Aorta (tissue), 5 donors: ENCODE measurements at places on chromosomes 7 and 10. TPM values are rescaled to one million over a fixed set of nuclear protein-coding genes. Genes with fewer than 3 reads are reported as not detected.
A peak's percentile ranks its signal among the peaks of the same experiment; 100 is the strongest.

GRCh38 chr10:132708441-132708840, 77.5 kb downstream of the NKX6-2 start:
- H3K4me3 ChIP-seq, result no peak overlapping the region
- no peaks in the 10 kb centered on the region for H3K36me3 ChIP-seq
- H3K27me3 ChIP-seq, result no peaks in the 10 kb centered on the region
- peak; percentile 31 for DNase-seq

DNA sequence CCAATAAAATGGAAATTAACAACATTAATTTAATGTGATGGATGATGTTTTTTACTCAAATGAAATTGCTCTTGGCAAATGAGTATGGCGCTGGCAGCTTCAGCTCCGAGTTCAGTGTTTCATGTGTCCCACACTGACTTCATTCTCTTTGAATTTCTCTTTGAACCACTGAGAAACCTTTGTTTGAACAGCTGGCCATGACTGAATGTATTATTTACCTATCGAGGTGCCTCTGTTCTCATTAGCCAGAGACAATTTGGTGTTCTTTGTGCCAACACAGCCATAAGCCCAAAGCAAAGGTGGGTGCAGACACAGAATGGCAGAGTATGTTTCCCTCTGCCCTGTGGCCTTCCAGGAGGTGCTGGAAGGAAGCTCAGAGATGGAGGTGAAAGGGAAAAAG, 42.1 kb downstream of the TMEM178B start:
- no peak for DNase-seq
- no peak overlapping the region for H3K27ac ChIP-seq
- no peaks in the 10 kb centered on the region for H3K27me3 ChIP-seq
- H3K36me3 ChIP-seq, result no peaks in the 10 kb centered on the region
- no peaks in the 10 kb centered on the region for H3K4me1 ChIP-seq
- no peak overlapping the region for H3K4me3 ChIP-seq

DNA sequence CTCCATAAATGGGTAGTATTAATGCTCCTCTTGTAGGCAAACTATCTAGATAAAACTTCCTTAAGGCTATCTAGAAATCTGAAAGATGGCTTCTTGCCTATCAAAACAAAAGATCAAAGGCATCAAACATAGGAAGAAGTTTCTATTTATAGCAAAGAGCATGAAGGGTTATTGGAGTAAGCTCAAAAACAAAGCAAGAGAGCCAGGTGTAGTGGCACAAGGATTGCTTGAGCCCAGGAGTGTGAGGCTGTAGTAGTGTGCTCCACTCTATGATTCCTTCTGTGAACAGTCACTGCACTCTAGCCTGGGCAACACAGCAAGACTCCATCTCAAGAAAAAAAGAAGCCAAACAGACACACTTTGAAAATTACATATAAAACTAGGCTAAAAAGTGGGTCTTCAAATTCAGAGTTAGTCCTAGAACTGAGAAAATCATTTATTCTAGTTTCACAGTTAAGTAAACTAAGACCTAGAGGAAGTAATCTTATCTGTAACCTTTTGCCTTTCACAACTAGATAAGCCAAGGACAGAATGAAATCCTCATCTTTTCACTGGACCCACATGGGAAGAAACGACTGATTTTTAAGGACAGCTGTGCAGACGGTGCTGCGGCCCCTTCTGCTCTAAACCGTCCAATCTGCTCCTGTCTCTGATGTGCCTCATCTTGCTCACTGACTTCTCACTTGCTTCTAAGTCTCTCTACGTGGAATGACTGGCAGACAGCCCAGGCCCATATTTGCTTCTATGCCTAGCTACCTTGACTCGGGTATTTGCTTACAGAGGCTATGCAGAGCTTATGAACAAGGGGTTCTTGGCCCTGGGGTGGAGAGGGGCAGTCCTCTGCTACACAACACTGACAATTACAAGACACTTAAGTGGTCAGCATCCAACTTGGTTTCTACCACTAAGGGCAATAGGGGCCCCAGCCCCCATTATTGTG, 50.0 kb downstream of the ESYT2 start:
- peaks cover 6% of the 10 kb centered on the region for H3K4me1 ChIP-seq
- no peaks in the 10 kb centered on the region for H3K27me3 ChIP-seq
- no peak overlapping the region for H3K4me3 ChIP-seq
- no peak for DNase-seq
- H3K36me3 ChIP-seq, result peaks cover 12% of the 10 kb centered on the region

DNA sequence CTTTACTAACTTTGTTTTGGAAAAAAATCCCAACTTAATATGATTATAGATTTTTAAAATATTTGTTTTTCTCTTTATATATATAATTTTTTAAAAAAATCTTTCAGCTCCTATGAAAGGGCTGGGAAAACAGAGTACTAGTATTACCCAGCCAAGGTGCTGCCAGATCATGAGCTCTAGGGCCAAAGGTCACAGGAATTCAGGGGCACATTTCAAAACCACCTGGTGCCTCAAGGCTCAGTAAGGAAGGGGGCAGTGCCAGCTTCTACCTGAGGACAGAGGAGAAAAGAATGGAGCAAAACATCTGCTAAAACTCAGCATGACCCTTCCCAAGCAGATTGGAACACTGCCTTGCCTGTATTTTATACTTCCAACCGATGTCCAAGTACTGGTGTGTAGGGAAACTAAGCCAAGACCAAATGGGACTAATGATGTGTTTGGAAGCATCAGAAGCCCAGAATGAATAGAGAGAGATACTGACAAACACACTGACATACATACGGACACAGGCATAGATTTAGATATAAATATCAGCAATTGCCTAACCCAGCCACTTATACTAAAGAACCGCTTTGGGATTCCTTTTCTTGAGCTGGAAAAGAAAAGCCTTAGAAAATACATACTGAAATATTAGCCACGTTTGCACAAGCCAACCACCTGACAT, 667.3 kb downstream of the PARD3 start:
- H3K36me3 ChIP-seq, result no peaks in the 10 kb centered on the region
- peaks cover 4% of the 10 kb centered on the region for H3K4me1 ChIP-seq
- no peak for DNase-seq
- no peak overlapping the region for H3K4me3 ChIP-seq
- H3K27ac ChIP-seq, result no peak overlapping the region
- H3K27me3 ChIP-seq, result no peaks in the 10 kb centered on the region

- DNase-seq, result no peak
- no peak overlapping the region for H3K27ac ChIP-seq
- H3K27me3 ChIP-seq, result no peaks in the 10 kb centered on the region
- no peaks in the 10 kb centered on the region for H3K36me3 ChIP-seq
These were observed 20.9 kb downstream of the NUDCD3 start for GRCh38 chr7:44469461-44470134.

TRIP6 gene
- total RNA-seq, result 77.3 TPM

DNA sequence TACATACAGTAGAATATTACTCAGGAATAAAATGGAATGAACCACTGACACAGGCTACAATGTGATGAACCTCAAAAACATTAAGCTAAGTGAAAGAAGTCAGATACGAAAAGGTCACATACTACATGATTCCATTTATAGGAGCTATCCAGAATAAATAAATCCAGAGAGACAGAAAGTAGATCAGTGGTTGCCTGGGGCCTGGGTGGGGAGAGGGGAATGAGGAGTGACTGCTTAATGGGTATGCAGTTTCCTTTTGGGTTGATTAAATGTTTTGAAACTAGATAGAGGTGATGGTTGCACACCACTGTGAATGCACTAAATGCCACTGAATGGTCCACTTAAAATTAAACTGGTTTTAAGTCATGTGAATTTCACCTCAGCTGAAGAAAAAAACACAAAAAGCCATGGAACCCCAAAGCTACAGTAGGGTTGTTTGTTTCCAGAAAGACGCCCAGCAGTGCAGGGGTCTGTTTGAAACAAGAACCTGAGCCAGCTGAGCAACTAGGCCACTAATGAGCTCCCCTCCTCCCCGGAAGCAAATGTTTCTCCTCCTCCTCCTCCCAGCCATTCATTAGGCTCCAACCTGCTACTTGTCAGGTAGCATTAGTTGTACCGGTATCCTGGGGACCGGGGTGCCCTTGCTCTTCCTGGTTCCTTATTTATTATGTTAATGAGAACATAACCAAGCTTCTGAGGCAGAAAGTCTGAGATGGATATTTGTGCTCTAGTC, 168.4 kb downstream of the EVX1 start:
- DNase-seq, result no peak
- no peaks in the 10 kb centered on the region for H3K36me3 ChIP-seq
- no peaks in the 10 kb centered on the region for H3K4me1 ChIP-seq
- H3K27me3 ChIP-seq, result no peaks in the 10 kb centered on the region
- no peak overlapping the region for H3K27ac ChIP-seq
- no peak overlapping the region for H3K4me3 ChIP-seq

DNA sequence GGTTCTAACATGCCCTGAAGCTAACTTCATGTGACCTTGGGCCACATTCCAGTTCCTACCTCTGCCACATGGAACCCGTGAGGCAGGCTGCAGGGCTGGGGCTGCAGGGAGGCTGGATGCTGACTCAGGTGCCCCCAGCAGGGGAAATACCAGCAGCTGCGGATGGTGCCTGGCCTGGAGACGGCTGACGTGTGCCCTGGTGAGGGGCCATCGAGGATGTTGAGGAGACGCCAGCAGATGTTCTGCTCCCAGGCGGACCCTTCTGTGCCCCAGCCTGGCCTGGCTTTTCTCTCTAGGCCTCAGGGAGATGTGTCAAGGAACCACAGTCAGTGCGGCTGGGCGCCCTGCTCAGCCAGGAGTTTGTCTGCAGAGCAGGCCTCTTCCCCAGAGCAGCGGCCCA, 8.8 kb downstream of the BAG3 start:
- H3K27me3 ChIP-seq, result no peaks in the 10 kb centered on the region
- H3K36me3 ChIP-seq, result no peaks in the 10 kb centered on the region
- no peak overlapping the region for H3K27ac ChIP-seq
- peaks cover 10% of the 10 kb centered on the region for H3K4me1 ChIP-seq
- DNase-seq, result no peak

PNLIPRP1 gene
- total RNA-seq, result 1.4 TPM

GRCh38 chr7:143454091-143454680, 10.9 kb downstream of the TAS2R60 start:
- H3K4me1 ChIP-seq, result no peaks in the 10 kb centered on the region
- no peaks in the 10 kb centered on the region for H3K27me3 ChIP-seq
- no peak overlapping the region for H3K27ac ChIP-seq
- no peak overlapping the region for H3K4me3 ChIP-seq
- no peak for DNase-seq
- H3K36me3 ChIP-seq, result no peaks in the 10 kb centered on the region

DNA sequence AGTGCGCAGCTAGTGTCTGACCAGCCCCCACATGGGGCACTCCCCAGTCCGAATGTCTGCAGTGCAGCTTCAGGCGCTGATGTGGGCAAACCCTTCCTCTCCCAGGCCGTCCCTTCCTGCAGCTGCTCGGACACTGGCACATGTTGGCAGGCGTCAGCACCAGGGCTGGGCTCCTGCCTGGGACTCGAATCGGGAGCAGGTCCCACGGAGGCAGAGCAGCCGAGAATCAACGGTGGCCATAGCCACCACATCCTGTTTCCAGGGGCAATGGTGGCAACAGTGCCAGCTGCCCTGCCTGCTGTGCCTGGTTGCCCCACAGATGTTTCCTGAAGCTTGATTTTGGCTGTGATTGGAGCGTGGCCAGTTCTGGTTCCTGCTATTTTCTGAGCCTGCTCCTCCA, 65.8 kb downstream of the MGMT start:
- H3K27ac ChIP-seq, result no peak overlapping the region
- DNase-seq, result no peak
- no peaks in the 10 kb centered on the region for H3K36me3 ChIP-seq
- no peaks in the 10 kb centered on the region for H3K4me1 ChIP-seq

DNA sequence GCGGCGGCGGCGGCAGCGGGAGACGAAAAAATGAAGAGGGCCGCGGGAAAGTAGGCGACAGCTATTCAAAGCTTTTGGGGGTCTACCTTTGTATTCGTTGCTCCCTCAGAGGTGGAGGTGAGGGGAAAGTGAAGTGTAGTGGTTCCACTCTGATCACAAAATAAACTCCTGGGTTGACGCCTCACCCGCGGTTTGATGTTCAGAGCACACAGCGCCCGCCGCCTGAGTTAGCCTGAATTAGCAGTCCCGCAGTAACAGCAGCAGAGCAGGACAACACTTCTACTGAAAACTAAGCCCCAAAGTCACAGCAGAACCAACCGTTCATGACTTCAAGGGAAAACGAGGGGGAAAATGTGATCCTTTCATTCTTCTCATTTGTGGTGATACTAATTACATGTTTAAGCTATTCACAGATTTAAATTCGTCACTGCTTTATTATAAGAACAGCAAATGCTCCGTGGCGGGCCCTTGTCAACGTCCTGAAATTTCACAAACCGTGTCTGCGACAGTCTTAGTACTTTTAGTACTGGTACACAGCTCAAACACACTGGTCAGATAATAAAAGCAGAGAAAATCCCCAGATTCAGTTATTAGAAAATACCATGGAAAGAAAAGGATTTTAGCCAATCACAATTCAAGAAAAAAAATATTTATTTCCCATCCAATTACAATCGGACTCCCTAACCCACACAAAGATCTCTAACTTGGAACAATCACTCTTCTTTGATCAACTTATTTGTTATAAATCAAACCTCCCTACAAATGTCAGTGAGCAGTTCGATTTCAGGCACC, 563 bp upstream of the JMJD1C start:
- H3K4me1 ChIP-seq, result no peaks in the 10 kb centered on the region
- H3K27me3 ChIP-seq, result no peaks in the 10 kb centered on the region
- peak overlapping the region; percentile 60 for H3K4me3 ChIP-seq

- no peaks in the 10 kb centered on the region for H3K27me3 ChIP-seq
- no peaks in the 10 kb centered on the region for H3K36me3 ChIP-seq
- DNase-seq, result peak; percentile 82
- no peak overlapping the region for H3K4me3 ChIP-seq
- no peaks in the 10 kb centered on the region for H3K4me1 ChIP-seq
These were observed 9.5 kb downstream of the FAM241B start for GRCh38 chr10:69639291-69640195.

GRCh38 chr10:67665491-67665890, 30.5 kb downstream of the CTNNA3 start:
- no peaks in the 10 kb centered on the region for H3K27me3 ChIP-seq
- H3K27ac ChIP-seq, result no peak overlapping the region
- no peaks in the 10 kb centered on the region for H3K4me1 ChIP-seq
- H3K4me3 ChIP-seq, result no peak overlapping the region
- no peak for DNase-seq

- no peaks in the 10 kb centered on the region for H3K27me3 ChIP-seq
- no peak overlapping the region for H3K4me3 ChIP-seq
- DNase-seq, result peak; percentile 81
- no peak overlapping the region for H3K27ac ChIP-seq
These were observed 4.4 kb upstream of the PDLIM1 start for GRCh38 chr10:95295031-95295755.

DNA sequence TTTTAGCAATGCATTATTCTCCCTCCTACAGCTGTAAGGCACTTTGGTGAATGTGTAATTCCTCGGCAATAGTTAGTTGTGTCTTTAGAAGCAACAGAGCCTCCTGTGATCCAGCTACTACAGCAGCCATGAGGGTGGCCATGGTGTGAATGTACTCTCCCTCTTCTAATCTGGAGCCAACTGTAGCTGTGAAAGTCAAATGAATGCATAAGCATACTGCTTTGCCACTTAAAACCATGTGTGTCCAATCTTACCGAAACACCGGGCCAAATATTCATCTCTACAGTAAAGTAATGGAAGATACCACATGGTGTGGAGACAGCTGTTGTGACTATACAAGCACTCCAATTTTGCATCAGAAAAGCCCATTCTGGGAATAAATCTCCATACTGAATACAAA, 195.0 kb downstream of the DNAJC1 start:
- H3K4me1 ChIP-seq, result no peaks in the 10 kb centered on the region
- no peak overlapping the region for H3K4me3 ChIP-seq
- no peaks in the 10 kb centered on the region for H3K36me3 ChIP-seq

GRCh38 chr10:114498413-114499111, 94.3 kb upstream of the AFAP1L2 start:
- no peak for DNase-seq
- H3K4me3 ChIP-seq, result no peak overlapping the region
- H3K27ac ChIP-seq, result no peak overlapping the region
